ENCODE measurements at places on chromosomes 2 and 18.

DNA sequence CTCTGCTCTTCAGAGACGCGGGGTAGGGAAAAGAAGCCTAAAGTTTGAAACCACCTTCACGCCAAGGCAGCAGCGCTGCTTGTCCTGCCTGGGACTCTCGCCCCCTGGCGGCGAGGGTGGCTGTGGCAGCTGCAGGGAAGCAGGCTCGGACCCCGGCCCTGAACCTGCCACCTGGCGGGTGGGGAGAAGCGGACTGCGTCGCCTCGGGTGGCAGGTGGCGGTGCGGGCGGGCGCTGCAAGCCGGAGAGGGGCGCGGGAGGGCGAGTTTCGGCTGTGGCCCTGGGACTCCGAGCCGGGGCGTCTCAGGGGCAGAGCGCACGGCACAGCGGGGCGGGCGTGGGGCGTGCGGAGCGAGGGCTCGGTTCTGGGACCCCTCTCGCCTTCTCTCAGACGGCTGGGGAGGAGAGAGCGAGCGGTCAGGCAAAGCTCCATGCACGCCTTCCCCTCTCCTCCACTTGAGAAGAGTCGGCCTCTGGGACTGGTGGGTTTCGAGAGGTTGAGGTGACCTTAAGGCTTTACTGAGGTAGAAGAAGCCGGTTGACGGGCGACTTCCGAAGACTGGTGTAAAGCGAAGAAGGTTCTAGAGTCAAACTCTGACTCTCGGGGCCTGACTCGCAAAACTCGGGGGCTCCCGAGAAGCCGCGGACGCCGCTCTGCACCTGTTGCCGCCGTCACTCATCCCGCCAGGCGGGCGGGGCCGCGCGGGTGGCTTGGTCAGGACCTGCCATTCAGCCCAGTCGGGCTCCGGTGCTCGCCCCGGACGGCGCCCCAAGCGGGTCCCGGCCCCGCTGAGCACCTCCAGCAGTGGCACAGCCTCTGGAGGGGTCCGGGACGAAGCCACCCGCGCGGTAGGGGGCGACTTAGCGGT lies 1.1 kb upstream of the BOLL start:
- DNase-seq: no peak

- no peak for DNase-seq
These were observed 39.1 kb downstream of the CYRIA start for GRCh38 chr2:16626497-16626896.

GRCh38 chr18:12742453-12742852 lies 39.6 kb downstream of the PSMG2 start:
- no peak for DNase-seq

- DNase-seq: no peak
These were observed 100.2 kb downstream of the AGAP1 start for GRCh38 chr2:235594041-235594440.

- no peak for DNase-seq
These were observed 1.3 kb downstream of the ADRA2B start for GRCh38 chr2:96114903-96115581.

- no peak for DNase-seq
These were observed 22.1 kb downstream of the TNP1 start for GRCh38 chr2:216837740-216838139.

- DNase-seq: no peak
These were observed 25.2 kb downstream of the BCL2L11 start for GRCh38 chr2:111145951-111146350.

- no peak for DNase-seq
These were observed 4.2 kb upstream of the SERPINB4 start for GRCh38 chr18:63648241-63648640.

DNA sequence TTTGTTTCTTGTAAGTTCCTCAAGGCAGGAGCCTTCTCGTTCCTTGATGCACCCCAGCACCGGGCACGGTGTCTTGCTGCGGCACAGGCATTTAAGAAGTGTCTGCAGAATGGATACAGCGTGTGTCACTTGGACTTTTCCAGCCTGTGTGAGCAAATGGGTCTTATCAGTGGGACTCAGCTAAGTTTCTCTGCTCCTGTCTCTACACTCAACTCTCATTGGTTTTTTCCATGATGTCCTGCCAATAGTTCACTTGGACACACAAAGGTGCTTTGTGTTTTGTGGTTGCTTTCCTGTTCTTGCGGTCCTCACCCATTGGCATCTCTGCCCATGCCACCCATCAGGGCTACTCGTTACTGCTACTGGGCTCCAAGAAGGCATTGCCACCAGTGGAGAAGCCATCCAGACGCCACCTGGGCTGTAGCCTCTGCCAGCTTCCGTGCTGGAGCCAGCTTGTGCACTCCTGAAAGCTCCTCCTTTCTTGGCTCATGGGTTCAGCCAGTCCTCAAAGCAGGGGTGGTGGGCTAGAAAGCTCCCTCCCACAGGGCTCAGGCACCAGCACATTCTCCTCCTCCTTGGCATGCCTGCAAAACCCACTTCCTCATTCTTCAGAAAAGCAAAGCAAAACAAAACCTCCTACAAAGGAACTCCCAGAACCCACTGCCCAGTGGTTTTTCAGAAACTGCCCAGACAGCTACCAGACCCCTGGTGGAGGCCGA lies 41.4 kb downstream of the IL1R2 start:
- DNase-seq: no peak

- DNase-seq: no peak
These were observed 319.5 kb upstream of the HNMT start for GRCh38 chr2:137644731-137645130.

GRCh38 chr2:150280231-150280630 lies 207.2 kb downstream of the RND3 start:
- no peak for DNase-seq

DNA sequence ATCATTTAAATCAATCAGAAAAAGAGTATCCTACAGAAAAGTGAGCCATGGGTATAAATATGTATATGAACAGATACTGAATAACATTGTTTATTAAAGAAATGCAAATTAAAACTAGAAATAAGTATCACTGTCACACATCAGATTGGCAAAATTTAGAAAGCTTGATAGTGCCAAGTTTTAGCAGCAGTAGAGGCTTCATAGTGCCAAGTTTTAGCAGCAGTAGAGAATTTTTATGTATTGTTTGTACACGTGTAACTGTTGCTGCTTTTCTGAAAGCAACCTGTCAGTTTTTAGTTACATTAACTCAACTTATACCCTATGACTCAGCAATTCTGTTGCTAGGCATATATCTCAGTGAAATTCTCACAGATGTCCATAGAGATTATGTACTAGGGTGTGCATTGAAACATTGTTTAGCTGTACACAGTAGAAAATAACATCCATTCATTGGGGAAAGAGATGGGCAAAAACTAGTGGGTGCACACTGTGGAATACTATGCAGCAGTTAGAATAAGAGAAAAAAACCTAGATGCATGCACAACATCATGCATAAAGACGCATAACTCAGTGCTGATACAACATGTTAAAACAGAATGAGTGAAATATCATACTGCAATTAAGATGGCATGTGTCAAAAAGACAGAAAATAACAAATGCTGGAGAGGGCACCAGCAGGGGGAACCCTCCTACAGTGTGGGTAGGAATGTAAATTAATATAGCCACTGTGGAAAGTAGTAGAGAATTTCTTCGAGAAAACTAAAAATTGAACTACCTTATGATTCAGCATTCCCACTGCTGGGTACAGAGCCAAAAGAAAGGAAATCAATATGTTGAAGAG lies 294.5 kb upstream of the NT5C1B start:
- DNase-seq: no peak

DNA sequence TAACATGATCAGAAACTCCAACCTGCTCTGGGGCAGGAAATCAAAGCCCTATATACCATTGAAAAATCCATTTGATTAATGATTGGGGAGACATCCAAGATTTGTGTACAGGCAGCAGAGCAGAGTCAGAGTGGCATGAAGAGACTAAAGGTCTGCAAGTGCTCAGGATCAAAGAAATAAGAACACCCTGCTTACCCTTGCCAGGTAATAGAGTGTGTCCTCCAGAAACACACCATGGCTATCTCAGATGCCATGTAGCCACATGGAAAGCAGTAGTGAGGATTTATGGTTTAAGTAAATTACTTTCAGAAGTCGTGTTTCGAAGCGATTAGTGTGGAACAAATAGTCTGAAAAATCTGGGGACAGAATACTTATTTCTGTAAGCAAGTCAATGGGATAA lies 592.9 kb downstream of the SUCLG1 start:
- DNase-seq: no peak

DNA sequence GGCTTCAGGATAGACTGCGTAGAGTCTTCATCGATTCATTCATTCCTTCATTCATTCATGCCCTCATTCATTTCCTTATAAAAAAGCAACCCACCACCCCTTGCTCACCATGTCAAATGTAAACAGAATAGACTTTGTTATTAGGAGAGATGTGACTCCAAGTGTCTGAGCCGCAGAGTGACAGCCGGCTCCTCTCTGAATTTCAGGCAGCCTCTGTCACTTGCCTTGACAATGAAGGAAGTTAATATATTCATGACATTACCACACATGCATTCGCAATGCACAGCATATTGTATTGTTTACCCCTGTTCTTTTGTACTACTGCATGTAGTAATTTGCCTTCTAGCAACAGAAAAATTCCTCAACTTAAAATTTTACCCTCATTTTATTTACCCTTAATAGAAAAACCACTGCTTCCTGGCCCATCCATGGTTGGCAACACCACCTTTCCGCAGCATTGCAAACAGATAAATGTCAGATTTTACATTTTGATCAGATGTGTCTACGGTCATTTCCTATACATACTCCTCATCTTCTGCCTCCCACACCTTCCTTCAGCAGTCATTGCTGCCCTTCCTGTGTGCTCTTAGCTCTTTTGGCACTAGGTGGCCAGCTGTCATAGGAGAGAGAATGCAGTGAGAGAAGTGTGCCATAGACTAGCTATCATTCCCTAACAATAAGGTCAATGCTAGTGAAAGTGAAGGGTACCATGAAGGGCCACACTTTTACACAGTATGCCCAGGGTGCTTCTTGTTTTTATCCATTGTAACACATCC lies 1090.8 kb downstream of the BCL11A start:
- no peak for DNase-seq

- no peak for DNase-seq
These were observed 85.9 kb downstream of the FEZ2 start for GRCh38 chr2:36511858-36512603.

GRCh38 chr2:216431531-216431856 lies 19.2 kb downstream of the SMARCAL1 start:
- no peak for DNase-seq

DNA sequence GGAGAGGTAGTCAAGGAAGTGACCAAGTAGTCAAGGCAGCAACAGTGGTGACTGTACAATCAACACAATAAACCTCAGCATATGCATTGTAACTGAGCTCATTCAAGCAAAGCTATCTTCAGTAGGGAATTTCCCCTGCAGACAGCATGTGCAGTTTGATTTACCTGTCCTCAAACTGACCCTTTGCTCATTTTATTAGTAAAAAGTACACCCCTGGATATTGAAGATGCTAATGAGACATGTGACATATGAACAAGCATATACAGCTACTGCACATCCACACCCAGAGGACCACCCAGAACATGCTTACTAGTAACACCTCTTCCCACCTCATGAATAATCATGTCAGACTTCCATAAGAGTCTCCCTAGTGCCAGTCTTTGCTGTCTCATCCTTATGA lies 15.4 kb downstream of the C2orf81 start:
- DNase-seq: no peak

DNA sequence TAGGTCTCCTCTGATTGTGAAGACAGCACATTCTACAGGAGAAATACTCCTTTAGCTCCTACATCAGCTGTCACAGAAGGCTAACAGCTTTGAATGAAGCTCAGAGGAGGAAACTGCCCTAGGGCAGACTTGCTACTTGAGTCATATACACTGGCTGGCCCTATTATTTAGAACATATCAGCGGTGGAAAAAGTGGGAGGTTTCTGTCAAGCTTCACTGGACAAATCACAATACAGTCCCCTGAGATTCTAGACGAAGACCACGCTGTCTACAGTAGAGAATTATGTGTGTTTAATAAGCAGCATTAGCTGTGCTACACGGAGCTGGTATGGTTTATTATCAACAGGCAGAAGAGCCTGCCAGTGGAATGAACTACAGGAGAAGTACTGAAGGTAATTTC lies 230.9 kb upstream of the FSIP2 start:
- DNase-seq: no peak

- DNase-seq: no peak
These were observed 109.5 kb upstream of the PIK3C3 start for GRCh38 chr18:41845563-41845962.

DNA sequence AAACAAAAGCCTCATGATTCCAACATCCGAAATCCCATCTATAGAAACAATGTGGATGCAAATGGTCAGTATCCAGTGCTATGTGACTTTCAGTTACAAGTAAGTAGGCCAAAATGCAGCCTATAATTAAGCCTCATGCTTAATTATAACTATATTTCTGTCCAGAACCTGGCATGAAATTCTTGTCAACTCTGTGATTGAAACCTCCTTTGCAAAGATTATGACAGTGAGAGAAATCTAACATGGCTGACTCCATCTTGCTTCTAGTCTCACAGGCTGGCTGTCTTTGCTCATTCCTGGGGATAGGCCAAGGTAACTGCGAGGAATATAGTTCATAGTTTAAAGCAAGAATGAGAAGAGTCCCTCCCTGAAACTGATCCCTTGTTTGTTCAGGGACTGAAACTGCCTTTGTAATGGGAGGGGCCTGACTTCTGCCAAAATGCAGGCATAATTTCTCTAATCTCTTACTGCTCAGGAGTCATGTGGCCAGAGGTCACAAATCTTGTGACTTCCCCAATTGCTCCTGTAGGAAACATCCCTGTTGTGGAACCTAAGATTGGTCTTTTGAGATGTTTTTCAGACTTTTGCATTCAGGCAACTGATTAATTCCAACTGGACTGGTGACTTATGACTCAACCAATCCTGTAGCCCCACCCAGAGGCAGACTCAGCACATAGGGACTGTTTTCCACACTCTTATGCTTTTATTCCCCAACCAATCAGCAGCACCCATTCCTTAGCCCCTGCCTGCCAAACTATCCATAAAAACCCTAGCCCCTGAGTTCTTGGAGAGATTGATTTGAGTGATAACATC lies 84.5 kb upstream of the TLK1 start:
- DNase-seq: no peak

DNA sequence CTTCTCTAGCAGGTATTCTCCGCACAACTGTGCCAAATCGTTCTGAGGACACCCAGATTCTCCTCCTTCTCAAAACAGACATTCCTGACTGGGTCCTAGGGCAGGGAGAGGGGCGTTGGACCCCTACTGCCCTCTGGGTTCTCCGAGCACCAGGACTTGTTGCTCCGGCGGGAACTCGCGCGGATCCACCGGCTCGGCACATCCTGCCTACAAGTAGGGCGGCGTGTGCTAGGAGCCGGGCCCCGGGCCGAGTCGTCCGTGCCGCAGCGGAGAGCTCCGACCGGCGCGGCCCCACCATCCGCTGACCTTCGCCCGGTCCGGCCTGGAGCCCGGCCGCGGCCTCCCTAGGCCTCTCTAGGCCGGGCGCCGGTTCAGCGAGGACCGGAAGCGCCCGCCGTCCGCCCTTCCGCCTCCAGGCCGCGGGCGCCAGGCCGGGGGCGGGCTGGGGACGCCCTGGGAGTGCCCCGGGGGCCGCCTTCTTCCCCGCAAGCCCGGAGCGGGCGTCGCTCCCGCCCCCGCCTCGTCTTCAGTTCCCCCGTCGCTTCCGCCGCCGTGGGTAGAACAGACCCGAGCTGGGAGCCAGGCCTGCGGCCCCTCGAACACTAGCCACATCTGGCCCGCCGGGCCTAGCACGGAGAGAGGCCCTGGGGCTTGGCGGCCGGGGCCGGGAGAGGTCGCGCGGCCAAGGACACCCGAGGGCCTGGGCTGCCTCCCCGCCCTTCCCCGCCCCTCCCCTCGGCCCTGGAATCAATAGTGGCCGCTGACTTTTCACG lies 7.6 kb upstream of the ONECUT2 start:
- DNase-seq: no peak

Data from cortex of kidney (tissue), 1 donor.